Stimulated activated CD8-positive, alpha-beta memory T cell treated with anti-CD3 and anti-CD28 coated beads, Interleukin-7, amount 100 ng/mL, for 1 hour (primary cell): ENCODE measurements at places on chromosomes 5 and 9.

DNA sequence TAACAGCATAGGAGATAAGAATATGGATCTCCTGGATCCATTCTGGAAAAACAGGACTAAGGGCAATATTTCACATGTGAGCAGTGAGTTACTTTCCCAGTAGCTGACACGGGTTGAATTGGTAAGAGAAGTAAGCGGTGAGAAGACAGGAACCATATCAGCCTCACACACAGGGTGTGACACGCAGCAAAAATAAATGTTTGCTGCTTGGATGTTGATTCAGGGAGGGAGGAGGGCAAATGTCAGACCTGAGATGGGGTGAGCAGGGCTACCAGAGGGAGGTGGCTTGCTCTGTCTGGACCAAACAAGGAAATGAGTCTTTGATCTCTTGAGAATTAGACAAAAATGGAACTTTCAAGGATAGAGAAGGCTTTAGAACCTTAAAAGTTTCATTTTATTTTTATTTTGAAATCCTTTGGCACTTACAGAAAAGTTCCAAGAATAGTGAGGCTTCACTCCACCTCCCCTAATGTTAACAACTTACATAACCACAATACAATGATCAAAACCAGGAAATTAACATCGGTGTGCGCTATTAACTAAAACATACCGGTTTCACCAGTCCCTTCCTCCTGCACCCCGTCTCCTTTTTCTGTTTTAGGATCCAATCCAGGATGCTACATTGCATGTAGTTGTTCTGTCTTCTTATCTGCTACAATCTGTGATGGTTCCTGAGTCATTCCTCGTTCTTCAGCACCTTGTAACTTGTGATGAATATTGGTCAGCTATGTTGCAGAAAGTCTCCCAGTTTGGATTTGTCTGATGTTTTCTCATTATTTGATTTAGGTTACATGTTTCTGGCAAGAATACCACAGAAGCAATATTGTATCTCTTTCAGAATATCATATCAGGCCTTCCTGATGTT, 20.5 kb upstream of the ARHGEF28 start:
- DNase-seq, result no peak

- DNase-seq, result no peak
These were observed 41.3 kb upstream of the S1PR3 start for GRCh38 chr9:88949961-88950340.

DNA sequence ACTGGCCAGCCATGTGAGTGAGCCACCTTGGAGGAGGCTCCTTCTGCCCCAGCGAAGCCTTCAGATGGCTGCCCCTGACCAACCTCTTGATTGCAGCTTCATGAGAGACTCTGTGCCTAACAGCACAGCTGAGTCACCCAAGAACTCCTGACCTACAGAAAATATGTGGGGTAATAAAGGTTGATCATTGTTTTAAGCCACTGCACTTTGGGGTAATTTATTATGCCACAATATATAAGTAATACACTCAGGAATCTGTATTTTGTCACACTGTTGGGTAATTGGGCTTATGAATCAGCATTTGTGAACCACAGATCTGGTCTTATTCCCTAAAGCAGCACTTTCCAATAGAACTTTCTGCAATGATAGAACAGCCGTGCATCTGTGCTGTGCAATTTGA, 24.4 kb upstream of the VDAC1 start:
- no peak for DNase-seq

DNA sequence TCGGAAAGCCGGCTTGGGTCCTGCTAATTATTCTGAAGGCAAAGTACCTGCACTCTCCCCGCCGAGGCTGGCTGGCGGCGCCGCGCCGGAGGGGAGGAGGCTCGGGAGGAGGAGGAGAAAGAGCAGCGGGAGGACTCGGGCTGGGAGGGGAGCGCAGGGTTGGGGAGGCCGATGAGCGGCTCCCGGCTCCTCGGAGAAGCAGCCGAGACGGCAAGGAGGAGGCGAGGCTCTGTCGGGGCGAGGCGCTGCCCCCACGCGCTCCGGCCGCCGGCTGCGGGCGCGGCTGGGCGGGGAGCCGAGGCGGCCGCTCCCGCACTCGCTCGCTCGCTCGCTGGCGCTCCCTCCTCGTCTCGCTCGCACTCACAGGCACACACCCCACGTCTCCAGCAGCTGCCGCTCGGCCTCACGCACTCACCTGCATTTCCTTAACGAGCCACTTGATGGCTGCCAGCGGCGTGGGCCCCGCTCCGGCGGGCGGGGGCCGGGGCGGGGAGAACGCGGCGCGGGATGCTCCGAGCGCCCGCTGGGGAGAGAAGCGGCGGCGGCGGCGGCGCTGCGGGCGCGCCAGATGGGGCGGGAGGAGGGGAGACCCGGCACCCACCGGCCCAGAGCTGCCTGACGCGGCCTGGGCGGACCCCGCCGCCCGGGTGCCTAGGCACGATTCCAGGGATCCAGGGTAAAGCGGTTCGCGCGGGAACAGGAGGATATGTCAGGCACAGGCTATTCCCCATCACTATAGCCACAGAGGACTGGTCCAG, at the start of gene PTPRD:
Gene PTPRD, minus strand, starts transcription at position 362 of the 758 bp plus-strand sequence.
- DNase-seq, result no peak

DNA sequence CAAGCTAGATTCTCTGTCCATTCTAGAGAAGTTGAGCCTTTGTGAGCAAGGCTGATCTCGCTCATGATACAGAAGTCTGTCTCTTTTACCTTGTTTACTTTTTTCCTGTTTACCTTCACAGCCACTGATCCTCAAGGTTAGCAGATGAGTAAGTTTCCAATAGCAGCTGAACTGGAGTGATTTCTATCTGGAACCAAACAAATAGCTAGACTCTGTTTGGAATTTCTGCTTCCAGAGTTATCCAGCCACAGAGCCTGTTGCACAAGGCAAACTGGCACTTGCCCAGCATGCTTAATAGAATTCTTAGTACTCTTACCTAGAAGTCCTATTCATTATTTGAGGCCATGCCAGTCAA, 12.8 kb upstream of the PANK3 start:
- no peak for DNase-seq

DNA sequence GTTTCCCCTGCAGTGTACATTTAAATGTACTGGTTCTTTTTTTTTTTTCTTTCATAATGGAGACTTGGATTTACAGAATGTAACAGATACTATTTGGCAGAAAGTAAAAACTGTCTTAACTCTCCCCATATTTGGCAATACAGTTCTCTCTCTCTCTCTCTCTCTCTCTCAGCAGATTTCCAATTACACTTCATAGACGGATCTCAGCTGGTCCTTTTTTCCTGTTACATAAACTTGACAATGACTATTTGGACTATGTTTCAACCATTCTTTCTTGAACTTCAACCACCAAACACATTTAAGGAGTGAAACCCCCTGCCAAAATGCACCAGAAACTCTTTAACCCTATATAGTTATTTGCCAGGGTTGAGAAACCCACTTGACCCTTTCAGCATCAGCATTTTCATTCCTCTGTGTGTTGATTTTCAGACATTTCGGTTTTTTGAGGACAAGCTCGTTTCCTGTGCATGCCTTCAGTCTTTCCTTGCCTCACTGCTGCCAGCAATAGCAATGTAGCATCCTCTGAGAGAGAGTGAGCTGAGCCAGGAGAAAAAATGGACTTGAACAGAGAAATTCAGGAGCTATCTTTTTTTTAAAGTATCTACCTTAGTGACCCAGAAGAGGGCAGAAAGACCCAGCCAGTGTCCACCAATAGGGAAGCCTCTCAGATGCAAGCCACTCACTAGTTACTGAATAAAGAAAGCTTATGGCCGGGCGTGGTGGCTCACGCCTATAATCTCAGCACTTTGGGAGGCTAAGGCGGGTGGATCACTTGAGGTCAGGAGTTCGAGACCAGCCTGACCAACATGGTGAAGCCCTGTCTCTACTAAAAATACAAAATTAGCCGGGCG, 26.0 kb upstream of the GNA14 start:
- DNase-seq, result no peak

DNA sequence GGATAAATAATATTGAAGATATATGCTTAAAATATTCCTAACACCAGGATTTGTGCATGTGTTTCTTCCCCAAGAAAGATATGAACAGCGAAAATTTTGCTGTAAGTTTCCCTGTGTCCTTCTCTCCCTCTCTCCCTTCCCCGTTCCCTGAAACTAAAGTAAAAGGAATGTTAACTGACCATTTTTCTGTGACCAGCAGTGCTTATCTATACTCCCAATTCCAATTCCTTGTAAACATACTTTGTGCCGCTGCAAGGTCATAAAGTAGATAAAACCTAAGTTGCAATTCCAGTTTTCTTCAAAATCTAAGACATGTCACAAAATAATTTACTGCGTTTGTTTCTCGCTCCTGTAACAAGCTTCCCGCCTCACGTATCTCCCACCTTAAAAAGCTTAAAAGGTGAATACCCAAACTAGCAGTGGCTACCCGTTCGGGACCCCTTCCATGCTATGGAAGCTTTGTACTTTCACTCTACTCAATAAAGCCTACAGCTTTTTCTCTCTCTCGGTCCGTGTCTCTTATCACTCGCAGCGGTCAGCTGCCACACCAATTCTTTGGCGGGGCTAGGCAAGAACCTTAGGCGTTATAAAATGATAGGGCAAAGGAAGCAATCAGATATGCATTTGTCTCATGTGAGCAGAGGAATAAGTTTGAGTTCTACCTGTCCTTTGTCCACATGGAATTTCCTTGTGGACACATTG, 1798.0 kb downstream of the EFNA5 start:
- no peak for DNase-seq

- DNase-seq, result no peak
These were observed 2.4 kb upstream of the DBN1 start for GRCh38 chr5:177475563-177476427.

- no peak for DNase-seq
These were observed 317.9 kb upstream of the IRX1 start for GRCh38 chr5:3277590-3278196.

- DNase-seq, result no peak
These were observed 60.4 kb downstream of the DOCK2 start for GRCh38 chr5:169697511-169697890.

DNA sequence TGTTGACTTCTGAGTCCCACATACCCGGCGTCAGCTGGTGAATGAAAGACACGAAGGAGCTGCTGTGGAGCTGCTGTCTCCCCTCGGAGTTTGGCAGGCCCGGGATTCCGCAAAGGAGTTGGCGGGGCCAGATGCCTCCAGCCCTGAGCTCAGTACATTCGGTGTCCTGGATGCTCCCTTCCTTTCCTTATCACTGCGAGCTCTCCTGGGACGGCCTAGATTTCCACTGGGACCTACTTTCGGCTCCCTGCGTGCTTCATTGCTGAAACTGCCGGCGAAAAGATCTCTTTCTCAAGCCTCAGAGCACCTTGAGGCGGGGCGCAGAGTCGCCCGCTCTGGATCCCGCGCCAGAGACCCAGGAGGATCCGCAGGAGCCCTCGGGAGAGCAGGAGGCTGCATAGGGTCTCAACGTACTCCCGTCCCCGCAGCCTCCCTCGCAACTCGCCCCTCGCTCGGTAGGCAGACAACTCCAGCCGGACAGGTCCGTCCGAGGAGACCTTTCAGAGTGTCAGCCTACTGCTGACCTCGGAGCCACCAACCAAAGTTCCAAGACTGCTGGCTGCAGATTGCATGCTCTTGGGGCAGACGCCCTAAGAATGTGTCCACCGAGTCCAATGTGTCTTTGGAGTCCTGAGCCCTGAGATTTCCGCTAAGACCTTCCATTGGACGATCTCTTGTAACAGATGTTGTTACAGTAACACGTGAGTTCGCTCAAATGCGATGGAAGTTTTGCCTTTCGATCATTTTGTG, 6.1 kb downstream of the ANXA2R start:
- no peak for DNase-seq

GRCh38 chr9:75866273-75866871, 24.1 kb upstream of the PCSK5 start:
- DNase-seq, result no peak
